ENCODE measurements at places on chromosomes 11 and 22.
A peak's percentile ranks its signal among the peaks of the same experiment; 100 is the strongest.

- no peak for DNase-seq
These were observed 63.4 kb downstream of the KCNJ1 start for GRCh38 chr11:128803449-128804245.

- DNase-seq: no peak
These were observed 23.0 kb upstream of the EXPH5 start for GRCh38 chr11:108616549-108616948.

DNA sequence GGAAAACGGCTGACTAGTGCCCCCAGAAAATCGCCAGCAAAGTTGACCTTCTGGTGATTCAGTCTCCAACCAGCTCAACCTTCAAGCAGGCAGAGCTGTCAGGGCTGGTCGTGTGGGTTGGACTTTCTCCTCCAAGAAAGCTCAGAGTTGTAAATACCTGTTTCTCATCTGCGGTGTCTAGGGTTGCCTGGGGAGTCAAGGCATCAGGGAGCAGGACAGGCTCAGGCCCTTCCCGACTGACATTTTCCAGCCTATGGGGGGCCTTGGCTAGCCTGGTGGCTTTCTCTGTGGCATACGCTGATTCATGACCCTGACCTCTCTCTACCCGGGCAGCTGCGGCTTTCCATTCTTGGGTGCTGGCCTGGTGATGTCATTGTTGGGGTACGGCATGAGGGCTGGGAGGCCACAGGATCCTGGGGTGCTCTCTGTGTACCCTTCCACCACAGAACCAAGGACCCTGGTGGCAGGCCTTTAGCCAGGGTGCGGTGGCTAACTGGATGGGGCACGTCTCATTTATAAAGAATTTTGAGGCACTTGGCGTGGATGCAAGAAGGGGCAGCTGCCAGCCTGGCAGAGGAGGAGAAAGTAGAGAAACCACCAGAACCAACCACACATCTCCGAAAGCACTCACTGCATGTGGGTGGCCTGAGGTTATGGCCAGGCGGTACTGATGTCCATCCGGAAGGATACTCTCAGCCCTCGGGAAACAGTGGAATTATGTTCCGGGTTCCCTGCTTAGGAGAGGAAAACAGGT is 64.9 kb downstream of the BCR start:
- DNase-seq: no peak

DNA sequence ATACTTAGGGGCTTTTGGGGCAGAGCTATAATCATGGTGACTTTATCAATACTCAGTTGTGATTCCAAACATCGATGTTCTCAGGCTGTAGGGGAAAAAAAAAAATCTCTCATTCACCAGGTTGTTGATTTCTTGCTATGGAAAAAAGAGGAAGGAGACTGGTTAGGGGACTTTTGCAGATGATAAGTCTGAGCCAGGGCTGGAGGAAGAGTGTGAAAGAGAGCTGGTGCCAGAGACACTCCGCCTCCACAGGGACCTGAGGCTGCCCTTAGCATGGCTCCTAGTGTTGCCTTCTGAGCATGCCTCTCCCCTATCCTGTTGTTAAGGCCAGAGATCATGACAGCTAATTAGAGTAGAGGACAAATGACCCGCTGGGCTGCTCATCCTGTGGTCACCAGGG is 16.9 kb downstream of the UPB1 start:
- DNase-seq: no peak

GRCh38 chr11:131025020-131025419 is 108.7 kb upstream of the SNX19 start:
- DNase-seq: no peak

DNA sequence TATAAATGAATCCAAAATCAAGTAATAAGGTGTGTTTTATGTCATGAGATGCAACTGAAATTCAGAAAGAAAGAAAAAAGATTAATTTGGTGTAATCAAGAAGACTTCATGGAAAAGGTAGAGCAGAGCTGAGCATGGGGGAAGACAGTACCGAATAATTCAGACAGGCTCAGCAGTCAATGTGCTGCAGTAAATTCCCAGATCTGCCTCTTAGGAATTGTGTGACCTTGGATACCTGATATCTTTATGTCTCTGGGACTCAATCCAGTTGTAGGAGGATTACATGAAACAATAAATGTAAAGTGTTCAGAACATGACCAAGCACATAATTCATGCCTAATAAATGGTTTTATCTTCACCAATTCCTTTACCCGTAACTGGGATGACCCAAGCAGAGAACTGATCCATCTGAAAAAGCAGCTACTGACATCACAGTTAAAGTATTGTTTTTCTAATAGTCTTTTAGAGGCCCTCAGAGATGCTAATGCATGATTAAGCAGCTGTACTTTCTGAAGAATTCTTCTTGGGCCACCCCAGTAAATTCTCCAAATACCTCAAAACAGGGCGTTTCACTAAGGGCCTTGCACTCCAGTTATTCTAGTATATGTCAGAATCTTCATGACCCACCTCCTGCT is 7.8 kb downstream of the MS4A12 start:
- DNase-seq: no peak

GRCh38 chr11:112760396-112761059 is 200.7 kb upstream of the NCAM1 start:
- peak; percentile 12 for DNase-seq

GRCh38 chr11:91792779-91793262 is 431.8 kb upstream of the FAT3 start:
- no peak for DNase-seq

- no peak for DNase-seq
These were observed 98.5 kb upstream of the RTL6 start for GRCh38 chr22:44596396-44597125.

- no peak for DNase-seq
These were observed 15.0 kb downstream of the USH1C start for GRCh38 chr11:17528906-17529843.

- no peak for DNase-seq
These were observed 1206.6 kb upstream of the RAG2 start for GRCh38 chr11:37804666-37805065.

DNA sequence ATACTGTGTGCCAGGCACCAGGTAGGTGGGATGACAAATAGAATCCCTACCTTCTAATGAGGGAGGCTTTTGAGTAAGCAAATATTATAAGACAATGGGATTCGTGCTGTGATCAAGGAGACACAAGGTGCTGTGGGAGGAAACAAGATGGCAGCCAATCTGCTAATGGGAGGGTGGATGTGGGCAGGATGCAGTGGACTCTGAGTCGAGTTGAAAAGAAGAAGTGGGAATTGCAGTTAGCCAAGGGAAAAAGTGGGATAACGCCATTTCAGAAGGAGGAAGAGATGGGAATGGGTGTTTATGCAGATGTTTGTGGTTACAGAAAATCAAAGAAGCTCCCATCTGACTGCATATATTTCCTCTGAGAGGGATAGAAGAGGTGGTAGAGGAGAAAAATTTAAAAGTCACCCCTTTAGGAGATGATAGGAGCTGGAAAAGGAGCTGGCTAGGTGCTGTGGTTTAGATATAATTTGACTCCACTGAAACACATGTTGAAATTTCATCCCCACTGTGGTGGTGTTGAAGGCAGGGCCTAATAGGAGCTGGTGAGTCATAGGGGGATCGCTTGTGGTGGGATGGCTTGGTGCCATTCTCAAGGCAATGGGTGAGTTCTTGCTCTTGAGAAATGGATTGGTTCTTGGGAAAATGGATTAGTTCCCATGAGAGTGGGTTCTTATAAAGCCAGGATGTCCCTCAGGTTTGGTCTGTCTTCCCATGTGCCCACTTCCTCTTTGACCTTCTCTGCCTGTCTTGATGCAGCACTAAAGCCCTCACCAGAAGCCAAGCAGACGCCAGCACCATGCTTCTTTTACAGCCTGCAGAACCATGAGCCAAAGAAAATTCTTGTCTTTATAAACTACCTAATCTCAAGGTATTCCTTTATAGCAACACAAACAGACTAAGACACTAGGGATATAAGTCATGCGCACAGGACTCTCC is 30.0 kb upstream of the POU2AF1 start:
- DNase-seq: no peak

DNA sequence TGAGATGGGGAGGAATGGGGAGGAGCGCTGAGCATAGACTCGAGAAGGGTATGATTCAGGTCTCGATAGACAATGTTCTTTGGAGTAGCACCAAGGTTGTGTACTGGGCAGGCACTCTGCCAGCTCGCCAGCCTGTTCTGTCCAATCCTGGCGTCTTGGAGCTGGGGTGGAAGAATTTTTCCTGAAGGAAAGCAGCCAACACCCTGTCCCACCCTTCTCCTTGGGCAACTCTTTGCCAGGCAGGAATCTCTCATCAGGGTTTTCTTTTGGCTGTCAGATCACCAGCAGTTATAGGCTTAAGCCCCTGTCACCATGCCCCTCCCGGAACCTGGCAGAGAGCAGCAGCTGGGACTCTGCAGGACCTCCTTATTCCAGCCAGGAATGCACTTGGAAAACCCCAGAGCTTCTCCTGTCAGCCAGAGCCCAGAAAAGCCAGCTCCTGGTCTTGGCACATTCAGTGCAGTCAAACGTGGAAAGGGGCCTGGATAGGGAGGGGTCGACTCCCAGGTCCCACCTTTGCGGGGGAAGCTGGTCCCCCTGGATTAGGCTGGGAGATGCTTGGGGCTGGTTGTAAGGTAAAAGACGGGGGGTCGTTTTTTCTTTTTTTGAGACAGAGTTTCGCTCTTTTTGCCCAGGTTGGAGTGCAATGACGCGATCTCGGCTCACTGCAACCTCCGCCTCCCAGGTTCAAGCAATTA is 14.4 kb upstream of the SPTBN2 start:
- no peak for DNase-seq

GRCh38 chr11:911031-911889 is 650 bp upstream of the CHID1 start:
- no peak for DNase-seq

- no peak for DNase-seq
These were observed 23.5 kb downstream of the RAB38 start for GRCh38 chr11:88151709-88152265.

GRCh38 chr11:75189911-75190310 is 39.0 kb downstream of the SLCO2B1 start:
- no peak for DNase-seq

Data from hypothalamus (tissue), 51 donors.